GF-D8 (cell line): ENCODE measurements at places on chromosomes 7 and 10.

- no peak for DNase-seq
These were observed 13.9 kb downstream of the BRAT1 start for GRCh38 chr7:2541291-2542010.

GRCh38 chr7:69814421-69814962, 216.2 kb downstream of the AUTS2 start:
- no peak for DNase-seq

DNA sequence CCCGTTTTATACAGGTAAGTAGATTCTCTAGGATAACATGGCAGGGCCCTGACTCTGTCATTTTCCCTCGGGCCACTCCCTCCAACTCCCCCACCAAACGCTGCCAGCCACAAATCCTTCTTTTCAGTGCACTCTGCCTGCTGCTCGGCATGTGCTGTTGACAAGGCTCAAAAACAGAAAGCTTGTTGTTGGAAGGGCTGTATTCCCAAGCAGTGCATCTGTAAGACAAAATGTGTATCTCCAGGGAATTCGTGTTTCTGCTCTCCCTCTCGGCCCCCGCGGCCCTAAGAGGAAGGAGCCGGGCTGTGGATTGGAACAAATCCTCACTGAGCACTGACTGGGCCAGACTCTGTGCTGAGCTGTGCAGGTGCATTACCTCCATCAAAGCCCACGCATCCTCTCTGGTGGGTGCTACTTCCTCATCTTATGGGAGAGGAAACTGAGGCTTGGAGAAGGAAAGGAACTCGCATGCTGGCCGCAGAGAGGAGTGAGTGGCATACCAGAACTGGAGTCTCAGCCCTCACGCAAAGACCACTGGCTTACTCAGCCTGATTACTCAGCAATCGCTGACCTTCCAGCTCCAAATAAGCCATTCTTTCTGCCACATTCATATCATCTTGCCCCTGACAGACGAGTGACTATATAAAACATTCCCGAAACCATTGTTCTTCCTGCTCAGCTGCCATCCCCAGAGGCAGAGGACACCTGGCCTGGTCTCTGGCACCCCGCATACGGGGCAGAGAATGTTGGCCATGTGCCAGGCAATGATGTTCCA, 33.5 kb upstream of the ENO4 start:
- DNase-seq, result no peak

GRCh38 chr7:37705976-37706375, 22.4 kb downstream of the GPR141 start:
- DNase-seq, result no peak

DNA sequence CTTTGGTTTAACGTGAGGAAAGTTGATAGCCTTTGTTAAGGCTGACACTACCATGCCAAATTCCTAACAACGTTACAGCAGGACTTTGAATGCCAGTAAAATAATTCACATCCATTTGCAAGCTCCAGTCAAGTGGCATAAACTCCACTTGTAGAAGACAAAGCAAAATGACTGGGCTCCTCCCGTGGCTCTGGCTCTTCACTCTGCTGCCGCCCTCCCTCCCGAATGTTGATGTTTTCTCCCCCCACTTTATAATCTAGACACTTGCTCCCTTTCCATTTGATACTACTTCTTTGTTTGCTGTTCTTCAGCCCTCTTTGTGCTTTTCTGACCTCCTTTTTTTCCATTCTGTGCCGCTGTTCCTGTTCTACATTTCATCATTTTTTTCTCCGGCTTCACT, 22.8 kb upstream of the ITGB8 start:
- no peak for DNase-seq

DNA sequence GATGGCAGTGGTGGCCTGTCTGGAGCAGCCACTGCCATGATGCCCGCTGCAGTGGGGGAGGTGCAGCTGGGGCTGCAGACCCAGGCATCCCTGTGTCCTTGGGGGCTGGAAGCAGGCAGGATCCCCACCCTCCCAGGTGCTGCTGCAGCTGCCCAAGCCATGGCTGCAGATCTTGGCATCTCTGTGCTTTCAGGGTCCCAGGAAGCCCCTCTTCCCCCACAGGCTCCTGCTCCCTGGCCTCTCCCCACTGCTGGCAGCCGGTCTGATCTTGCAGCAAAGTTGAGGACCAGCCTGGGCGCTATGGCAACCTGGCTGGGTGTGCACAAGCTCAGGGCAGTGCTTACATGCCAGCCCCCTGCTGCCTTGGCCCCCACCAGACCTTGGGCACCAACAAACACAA, 78.5 kb downstream of the SAMD9 start:
- no peak for DNase-seq

DNA sequence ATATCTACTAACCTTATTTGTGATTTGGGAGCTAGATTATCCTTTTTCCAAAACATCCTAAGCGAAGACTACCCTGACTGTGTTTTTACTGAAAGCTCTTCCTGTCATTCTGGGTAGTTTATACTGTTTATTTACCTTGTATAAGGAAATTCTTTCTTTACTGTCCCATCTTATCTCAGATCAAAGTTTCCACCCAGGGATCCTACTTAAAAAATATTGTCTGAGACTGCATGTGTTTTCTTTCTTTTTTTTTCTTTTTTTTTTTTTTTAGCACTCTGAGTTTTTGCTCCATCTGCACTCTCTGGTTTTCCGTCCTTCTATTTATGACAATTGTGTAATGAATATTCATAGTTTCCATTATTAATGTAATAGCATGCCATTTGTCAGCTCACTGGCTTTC, 26.5 kb downstream of the CDK14 start:
- no peak for DNase-seq

DNA sequence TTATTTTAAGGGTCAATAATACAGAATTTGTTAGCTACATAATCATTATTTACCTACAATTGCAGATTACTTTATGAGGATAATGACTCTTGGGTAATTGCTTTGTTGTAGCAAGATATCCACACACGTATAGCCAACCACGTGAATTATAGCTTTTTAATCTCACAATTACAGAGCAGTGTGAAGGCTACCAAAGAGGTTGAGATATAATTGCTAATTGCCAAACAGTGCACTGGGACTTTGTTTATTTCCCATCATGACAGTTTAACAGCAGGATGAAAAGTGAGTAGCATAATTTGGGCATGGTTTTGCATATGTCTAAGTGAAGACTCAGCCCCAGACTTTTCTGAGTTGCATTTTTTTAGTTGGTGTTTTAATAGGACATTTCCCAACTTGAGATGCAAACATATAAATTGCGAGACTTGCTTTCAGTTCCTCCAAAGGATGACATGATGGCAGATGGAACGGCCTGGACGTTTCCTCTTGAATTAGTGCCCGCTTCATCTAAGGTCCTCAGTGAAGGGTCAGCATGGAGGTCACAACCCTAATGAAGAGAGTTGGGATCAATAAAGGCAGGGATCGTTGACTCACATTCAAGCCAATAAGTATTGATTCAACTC, 180.7 kb upstream of the GPR26 start:
- no peak for DNase-seq

DNA sequence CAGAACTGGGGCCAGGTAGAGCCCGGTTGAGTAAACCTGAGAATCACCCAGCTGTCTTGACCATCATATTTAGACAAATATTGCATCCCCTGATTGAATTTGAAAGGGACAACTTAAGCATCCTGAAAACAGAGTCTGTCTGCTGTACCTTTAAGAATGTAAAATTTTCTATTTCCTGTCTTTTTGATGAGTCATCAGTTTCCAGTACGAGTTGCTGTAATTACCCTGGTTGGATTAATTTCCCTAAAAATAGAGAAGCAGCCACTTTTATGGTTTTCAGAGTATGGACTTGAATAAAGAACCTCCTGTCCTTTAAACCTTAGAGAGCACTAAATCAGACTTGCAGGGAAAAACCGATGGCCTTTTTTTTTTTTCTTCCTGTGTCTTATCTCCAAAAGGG, 164.6 kb upstream of the SH2B2 start:
- DNase-seq, result peak; percentile 39

GRCh38 chr10:100737355-100738054, 7.9 kb upstream of the PAX2 start:
- DNase-seq, result no peak
